CD4-positive, alpha-beta T cell treated with Interleukin-4 for 4 hours (primary cell): ENCODE measurements at places on chromosomes 3 and 15.

DNA sequence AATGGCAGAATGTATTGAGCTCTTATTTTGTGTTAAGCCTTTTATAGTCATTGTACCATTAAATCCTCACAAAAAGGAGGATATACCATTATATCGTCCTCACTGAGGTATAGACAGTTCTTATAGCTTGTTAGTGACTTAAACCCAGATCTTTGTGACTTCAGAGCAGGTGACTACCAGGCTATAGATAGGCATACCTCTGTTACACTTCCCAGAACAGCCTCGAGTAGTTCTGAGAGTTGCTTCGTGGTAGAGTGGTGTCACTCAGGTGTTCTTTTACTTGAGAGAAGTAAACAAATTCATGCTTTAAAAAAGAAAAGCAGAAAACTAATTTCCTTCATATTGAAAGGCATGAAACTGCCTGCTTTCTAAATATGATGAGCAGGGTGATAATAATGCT lies 59.9 kb downstream of the SEC22A start:
- no peak for DNase-seq

- peak; percentile 68 for DNase-seq
Measured at GRCh38 chr3:10192953-10193691, 28.4 kb downstream of the IRAK2 start.

- no peak for DNase-seq
Measured at GRCh38 chr3:12807601-12808359, 11.3 kb downstream of the CAND2 start.

- DNase-seq = no peak
Measured at GRCh38 chr15:75891895-75892294, 11.8 kb upstream of the FBXO22 start.

DNA sequence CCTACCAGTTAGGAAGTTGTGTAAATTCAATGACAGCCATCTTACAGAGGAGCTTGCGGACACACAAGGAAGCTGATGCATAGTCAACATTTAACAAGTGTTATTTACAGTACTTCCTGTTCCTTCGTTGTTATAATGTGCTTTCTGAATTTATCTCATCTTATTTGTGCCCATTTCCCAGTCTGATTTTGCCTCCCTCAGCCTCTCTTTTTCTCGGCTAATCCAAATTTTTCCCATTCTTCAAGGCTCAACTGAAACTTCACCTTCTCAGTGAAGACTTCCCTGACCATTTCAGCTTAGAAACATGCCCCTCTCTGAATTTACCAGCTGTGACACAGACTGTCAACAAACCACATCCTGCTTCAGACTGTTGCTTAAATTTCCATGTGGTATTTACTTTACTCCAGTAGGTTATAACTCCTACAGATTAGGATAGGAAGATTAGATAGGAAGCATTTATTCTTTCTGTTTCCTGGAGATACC lies 55.7 kb upstream of the CP start:
- peak; percentile 46 for DNase-seq

DNA sequence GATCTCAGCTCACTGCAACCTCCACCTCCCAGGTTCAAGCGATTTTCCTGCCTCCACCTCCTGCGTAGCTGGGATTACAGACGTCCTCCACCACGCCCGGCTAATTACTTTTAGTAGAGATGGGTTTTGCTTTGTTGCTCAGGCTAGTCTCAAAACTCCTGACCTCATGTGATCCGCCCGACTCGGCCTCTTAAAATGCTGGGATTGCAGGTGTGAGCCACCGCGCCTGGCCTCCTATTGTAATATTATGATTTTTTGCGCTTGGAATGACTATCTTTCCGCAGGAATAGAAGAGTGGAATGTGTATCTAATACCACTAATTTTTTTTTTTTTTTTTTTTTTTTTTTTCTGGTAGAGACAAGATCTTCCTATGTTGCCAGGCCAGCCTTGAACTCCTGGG lies 1.8 kb downstream of the ARL8B start:
- no peak for DNase-seq

GRCh38 chr3:7781395-7781794 lies 720.2 kb upstream of the LMCD1 start:
- DNase-seq = no peak

- DNase-seq = no peak
Measured at GRCh38 chr15:36617529-36618196, 38.2 kb downstream of the CDIN1 start.

- no peak for DNase-seq
Measured at GRCh38 chr15:99717161-99718009, 15.9 kb downstream of the LYSMD4 start.

- DNase-seq = no peak
Measured at GRCh38 chr3:16841041-16841753, 43.6 kb upstream of the PLCL2 start.

DNA sequence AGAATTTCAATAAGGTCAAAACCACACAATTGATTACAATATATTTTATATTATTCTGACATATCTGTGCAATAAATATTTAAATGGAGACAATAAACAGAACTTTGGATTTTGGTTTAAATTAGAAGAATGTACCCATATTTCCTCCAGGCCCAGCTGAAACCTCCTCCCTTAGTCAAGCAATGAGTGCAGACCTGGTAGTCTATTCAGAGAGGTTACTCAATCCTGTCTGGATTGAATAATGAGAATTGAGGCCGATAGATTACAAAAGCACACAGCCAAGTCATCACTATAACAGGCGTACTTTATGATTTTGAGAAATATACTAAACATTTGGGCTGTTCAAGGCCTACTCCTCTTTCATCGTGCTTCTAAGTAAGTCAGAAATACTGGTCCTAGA lies 114.5 kb upstream of the STRIT1 start:
- no peak for DNase-seq

- DNase-seq = no peak
Measured at GRCh38 chr3:184011937-184012889, 5.5 kb downstream of the ABCC5 start.
